ENCODE measurements at places on chromosomes 3 and 15.

GRCh38 chr15:96410175-96411055, 79.9 kb downstream of the NR2F2 start:
- no peak for DNase-seq

- no peak for DNase-seq
Measured at GRCh38 chr3:52153389-52154096, 680 bp downstream of the POC1A start.

DNA sequence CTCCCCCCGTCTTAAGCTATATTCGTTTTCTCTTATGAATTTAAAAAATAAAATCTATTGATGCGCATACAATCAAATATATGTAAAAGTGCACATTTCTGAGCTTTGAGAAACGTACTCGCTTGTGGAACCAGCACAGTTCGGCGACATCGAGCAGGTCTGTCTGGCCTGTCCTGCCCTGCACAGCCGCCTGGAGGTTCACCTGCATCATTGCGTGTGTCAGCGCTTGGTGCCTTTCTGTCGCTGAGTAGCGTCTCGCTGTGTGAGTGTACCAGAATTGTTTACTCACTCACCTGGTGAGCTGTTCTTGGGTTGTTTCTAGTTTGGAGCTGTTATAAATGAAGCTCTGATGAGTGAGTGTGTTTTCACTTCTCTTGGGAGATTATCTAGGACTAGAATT, 104.0 kb downstream of the VGLL4 start:
- DNase-seq: no peak

- DNase-seq: no peak
Measured at GRCh38 chr3:172225215-172225707, 185.9 kb downstream of the FNDC3B start.

- DNase-seq: no peak
Measured at GRCh38 chr3:52328536-52329080, 12.5 kb downstream of the DNAH1 start.

- DNase-seq: no peak
Measured at GRCh38 chr3:150348500-150348899, 59.6 kb upstream of the TSC22D2 start.

- DNase-seq: no peak
Measured at GRCh38 chr3:170751083-170751898, 118.7 kb downstream of the RPL22L1 start.

DNA sequence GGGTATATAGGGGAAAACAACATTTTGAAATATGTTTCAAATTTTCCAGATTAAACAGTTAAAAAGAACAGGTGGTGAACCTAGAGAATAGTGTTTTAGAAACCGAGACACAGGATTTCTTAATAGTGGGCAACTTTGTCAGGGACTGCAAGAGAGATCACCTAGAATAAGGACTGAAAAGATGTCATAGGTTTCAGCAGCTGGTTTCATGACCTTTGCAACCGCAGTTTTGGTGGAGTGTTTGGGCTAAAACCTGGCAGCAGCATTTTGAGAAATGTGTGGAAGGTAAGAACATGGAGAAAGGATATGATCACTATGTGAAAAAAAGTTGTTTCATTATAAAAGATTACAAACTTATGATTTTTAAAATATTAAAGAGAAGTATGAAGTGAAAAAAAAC, 34.9 kb downstream of the PRKCI start:
- no peak for DNase-seq

DNA sequence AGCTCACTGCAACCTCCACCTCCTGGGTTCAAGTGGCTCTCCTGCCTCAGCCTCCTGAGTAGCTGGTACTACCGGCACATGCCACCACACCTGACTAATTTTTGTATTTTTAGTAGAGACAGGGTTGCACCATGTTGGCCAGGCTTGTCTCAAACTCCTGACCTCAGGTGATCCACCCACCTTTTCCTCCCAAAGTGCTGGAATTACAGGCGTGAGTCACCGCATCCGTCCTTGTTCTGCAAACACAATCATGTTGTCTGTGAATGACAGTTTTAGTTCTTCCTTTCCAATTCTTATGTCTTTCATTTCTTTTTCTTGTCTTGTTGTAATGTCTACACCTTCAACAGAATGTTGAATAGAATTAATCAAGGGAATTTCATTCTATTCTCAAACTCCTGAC, 16.3 kb upstream of the SMCO1 start:
- DNase-seq: no peak

DNA sequence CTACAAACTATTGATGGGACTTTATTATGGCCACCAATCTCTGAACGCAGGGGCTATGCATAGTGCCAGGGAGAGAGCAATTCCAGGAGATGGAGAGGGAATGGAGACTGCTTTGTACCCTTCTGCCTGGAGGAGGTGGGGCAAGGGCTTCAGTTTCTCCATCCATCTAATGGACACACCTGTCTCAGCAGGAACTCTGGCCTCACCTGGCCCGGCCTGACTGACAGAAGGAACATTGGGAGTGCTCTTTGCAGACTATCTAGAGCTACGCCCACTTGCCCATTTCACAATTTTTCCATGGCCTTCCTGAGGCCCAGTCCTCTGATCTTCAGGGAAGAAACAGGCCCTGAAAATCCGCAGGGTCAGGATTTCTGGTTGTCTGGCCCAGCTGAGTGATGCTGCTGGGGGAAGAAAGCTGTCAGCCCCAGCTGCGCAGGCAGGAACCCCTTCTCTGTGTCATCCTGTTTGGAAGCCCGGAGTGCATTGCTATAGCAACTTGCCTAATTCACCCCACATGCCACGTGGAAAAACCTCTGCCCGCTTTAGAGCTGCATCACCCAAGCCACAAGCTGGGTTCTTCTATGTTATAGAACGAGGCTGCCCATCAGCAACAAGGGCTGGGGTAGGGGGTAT, 6.4 kb downstream of the ITGA11 start:
- no peak for DNase-seq

GRCh38 chr3:76040946-76041345, 255.6 kb upstream of the ZNF717 start:
- no peak for DNase-seq

- no peak for DNase-seq
Measured at GRCh38 chr3:140927279-140928069, 14.2 kb upstream of the SLC25A36 start.

DNA sequence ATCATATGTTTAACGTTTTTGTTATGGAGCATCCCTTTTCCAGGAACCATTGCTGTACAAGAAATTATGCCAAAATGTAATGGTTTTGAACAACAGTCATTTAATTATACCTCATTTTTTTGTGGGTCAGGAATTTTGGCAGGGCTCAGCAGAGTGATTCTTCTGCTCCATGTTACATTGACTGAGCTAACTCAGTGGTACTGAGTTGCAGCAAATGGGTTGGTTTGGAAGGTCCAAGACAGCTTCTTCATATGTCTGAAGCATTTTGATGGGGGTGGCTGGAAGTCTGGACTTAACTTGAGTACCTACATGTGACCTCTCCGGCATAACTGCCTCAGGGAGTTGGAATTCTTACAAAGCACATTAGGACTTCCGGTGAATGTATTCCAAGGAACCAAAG, 26.0 kb upstream of the CMC1 start:
- no peak for DNase-seq

DNA sequence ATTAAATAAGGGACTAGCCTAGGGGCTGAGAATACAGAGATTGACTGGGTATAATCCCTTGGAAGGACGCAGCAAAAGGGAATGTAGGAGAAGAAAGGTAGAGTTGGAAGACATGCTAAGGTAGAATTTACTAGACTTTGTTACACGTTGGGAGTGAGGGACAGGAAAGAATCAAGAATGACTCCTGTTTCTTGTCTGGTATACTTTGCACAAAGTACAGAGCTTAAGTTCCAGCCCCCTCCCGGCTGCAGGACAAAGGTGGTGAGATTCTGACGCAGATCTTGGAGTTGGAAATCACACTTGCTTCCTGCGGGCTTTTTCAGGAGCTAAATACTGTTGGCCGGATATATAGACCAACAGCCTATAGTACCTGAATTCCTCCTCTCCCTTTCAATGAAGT, 895 bp downstream of the HYKK start:
- DNase-seq: no peak

DNA sequence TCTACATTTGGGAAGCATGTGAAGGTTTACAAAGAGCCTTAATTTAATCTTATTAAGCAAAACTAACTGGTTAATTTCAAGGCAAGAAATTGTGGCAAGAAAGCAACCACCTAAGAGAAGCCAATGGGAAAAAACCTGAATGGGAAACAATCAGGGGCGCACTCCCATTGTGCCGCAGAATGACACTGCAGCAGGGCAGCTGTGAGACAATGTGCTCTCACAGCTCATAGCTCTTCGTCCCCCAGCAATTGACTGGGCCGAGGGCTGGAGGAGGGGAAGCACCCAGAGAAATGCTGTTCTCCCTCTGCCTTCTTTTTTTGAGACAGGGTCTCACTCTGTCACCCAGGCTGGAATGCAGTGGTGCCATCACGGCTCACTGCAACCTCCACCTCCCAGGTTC, 93.3 kb upstream of the RAD18 start:
- no peak for DNase-seq

DNA sequence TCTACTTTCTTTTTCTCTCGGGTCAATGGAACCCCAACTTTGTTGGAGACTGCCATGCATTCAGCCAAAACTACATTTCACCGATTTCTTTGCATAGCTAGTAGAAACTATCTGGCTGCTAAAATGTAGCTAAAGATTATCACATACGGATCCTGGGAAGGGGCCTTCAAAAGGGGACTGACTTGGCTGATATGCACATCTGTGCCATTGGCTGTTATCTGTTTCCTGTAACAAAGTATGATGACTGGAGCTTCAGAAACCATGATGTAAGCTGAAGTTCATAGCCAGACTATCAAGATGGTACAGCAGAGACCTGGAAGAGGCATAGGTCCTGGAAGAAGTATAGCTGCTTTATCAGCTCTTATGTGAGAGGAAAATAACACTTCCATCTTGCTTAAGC, 179.1 kb downstream of the NSUN3 start:
- no peak for DNase-seq

DNA sequence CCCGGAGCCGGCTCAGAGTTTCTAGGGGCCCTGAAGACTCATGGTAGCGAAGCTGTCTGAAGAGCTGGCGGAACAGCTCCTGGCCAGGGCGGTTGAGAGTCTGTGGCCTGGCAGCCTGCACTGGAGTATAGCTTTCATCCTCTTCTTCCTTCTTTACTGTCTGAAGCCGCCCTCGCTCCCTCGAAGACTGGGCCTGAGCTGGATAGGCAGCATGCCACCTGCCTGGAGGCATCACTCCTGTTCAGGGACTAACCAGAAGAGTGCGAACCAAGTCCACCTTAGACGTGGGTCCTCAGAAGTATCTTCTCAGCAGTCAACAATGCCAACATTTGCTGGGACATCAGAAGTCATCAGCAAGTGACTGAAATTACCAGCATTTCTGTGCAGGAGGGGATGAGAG, 22.2 kb downstream of the ZNF445 start:
- no peak for DNase-seq

DNA sequence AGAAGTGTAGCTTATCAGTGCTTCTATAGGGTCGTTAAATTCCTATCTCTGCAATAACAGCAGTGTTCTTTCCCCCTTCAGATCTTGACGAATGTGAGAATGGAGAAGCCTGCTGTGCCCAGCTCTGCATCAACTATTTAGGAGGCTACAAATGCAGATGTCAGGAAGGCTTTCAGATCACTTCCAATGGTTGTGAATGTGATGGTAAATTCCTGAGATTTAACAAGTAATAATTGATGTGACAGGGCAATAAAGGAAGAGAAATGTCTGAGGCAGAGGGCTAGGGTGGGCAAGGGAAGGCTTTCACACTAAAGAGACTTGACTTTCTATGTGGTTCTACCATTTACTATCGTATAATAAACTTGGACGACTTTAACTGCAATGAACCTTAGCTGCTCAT, 711.7 kb upstream of the GOLIM4 start:
- DNase-seq: no peak

GRCh38 chr3:160531311-160531710, 34.1 kb downstream of the KPNA4 start:
- DNase-seq: no peak

DNA sequence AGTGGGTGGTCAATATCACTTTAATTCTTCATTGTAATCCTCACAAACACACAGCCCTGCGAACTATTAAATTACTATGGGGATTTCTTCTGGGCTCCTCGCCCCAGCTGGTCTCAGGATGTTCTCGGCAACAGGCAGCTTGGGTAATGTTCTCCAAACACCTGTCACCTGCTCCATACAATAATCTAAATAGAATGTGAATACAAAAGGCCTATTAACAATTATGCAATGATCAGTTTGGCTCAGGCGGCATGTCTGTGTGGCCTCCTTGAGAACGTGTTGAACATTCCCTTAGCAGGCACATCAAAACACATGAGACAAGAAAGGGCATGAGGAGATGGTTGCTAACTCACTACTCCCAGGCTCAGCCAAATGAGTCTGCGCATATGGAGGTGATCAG, 158.6 kb upstream of the KBTBD8 start:
- no peak for DNase-seq

- no peak for DNase-seq
Measured at GRCh38 chr3:165545059-165545458, 292.2 kb downstream of the BCHE start.

DNA sequence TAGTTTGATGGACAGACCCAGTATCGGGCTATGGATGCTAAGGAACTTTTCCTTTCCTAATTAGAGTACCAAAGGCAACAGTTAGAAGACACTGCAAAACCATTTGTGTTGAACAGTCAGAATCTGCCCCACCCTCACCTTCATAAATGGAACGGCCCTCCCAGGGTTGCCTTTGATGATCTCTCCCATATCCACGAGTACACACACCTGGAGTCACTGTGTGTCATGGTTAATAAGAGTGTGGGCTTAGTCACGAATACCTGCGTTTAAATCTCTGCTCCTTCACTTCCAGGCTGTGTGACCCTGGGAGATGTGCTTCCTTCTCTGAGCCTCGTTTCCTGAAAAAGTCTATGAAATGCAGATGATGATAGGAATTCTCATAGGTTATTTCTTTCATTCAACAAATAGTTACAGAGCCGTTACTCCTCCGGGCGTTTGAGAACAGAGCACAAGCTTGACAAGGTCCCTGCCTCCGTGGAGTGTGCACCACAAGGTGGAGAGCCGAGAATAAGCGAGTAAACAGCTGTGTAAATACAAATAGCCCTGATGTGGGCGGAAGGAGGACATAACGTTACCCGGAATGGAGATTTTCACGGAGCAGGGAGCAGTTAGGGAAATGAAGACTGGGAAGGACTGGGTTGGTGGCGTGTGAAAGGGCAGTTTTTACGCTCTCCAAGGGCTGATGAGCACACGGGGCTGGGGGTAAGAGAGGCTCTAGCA, 6.7 kb downstream of the SLC51A start:
- DNase-seq: no peak

DNA sequence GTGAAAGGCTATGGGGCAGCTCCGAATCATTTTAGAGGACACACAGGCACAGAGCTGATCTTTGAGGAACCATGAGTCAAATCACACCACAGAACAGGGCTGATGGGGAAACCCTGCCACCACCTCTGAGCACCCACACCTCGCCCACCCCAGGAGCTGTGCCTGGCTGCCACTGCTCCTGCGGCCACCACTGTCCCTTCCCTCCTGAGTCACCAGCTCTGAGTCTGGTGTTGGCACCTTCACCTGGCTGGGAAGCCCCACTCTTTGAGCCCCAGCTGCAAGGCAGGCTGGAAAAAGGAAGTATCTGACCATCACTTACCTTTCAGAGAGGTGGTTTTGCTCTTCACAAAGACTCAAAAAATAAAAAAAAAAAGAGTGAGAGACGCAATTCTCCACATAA, 63.6 kb upstream of the MEF2A start:
- DNase-seq: no peak

- DNase-seq: no peak
Measured at GRCh38 chr3:32246079-32246675, 7.7 kb downstream of the CMTM8 start.

- DNase-seq: no peak
Measured at GRCh38 chr3:104392327-104392726, 974.4 kb upstream of the ALCAM start.

- DNase-seq: no peak
Measured at GRCh38 chr15:39651881-39652280, 71.0 kb downstream of the THBS1 start.
